ENCODE measurements at places on chromosomes 5 and 9.
A peak's percentile ranks its signal among the peaks of the same experiment; 100 is the strongest.

DNA sequence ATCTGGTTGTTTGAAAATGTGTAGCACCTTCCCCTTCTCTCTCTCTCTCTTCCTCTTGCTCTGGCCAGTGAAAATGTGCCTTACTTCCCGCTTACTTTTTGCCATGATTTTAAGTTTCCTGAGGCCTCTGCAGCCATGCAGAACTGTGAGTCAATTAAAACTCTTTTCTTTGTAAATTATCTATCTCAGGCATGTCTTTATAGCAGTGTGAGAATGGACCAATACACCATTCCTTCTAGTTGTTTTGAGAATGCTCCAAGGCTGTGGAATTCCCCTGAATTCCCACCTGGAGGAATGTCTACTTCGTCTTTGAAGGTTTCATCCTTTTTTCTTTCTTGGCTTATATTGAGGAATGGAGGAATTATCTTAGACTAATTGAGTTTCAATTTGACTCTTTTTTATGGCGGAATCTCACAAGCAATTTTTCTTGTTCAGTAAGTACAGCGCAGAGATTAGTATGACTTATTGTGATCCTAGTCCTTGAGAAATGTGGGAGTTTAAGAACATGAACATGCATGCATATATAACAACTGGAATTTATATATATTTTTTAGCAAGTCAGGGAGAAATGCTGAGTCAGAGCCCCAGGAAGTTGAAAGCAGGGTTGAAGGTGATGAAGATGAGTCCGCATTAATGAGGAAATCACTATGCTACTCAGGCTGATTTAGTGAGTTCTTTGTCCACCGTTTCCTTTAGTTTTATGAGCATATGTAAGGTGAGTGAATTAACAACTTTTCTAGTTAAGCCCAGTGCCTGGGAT is 488.1 kb upstream of the ADAMTS16 start:
- no peak for DNase-seq

DNA sequence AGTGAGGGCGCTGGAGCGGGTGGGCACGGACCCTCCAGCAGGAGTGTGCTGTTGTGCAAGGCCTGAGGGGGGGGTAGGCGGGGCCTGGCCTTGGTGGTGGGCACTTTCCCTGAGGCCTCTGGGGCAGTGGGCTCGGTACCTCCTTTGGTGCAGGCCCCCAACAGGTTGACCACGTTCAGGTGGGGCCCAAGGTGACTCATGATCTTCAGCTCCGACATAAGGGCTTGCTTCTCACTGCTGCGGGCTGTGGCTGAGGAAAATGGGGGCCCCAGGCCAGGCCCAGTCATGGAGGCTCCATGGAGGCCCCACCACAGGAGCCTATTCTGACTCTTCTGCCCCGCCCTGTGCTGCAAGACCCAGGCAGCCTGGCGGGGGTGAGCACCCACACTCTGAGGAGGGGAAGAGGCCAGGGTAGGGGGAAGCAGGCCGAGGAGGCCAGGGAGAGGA is 31.5 kb downstream of the PDGFRB start:
- no peak for DNase-seq

GRCh38 chr9:82167296-82167695 is 178.7 kb downstream of the SPATA31D1 start:
- no peak for DNase-seq

GRCh38 chr9:113511856-113512761 is 48.6 kb downstream of the RGS3 start:
- peak; percentile 77 for DNase-seq

GRCh38 chr9:35028341-35028740 is 38.8 kb downstream of the DNAJB5 start:
- DNase-seq, result no peak

- DNase-seq, result no peak
Measured at GRCh38 chr5:83672646-83673045, 48.0 kb downstream of the HAPLN1 start.

GRCh38 chr9:126504977-126505455 is 108.7 kb upstream of the LMX1B start:
- no peak for DNase-seq

GRCh38 chr5:148834689-148835088 is 8.3 kb downstream of the ADRB2 start:
- no peak for DNase-seq

GRCh38 chr5:73305386-73305785 is 132.4 kb downstream of the TMEM174 start:
- DNase-seq, result peak; percentile 59

GRCh38 chr9:137021979-137022661 is 5.9 kb downstream of the ABCA2 start:
- peak; percentile 78 for DNase-seq

GRCh38 chr9:94139672-94140417 is 55.6 kb downstream of the PTPDC1 start:
- peak; percentile 98 for DNase-seq

DNA sequence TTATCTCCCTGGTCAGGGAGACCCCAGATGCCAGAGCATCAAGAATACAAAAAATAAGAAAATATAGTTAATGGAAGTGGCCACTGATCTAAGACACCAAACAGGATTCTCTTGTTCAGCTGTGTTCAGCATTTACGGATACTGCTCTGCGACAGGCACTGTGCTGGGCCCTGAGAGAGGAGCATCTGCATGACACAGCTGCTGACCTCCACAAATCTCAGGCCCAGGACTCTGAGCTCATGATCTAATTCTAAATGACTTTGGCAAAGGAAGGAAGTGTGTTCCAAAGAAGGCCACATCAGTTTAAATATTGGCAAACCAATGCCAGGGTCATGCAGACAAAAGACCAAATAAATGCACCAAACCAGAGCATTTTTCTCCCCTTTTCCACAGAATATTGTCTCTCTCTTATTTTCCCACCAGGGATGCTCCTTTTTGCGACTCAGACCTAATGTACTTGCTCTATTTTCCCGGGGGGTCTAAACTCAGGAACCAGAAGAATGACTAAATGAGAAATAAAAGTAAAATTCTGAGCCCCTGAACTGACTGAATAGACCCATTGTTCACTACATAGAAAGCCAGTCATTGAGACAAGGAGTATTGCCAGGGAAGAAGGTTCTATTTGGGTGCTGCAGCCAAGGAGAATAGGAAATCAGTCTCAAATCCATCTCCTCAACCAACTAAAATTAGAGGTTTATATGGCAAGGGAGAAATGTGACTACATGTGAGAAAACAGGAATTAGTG is 1.4 kb upstream of the AGGF1 start:
- DNase-seq, result no peak

GRCh38 chr5:42648036-42648435 is 108.6 kb upstream of the CCDC152 start:
- no peak for DNase-seq

- peak; percentile 19 for DNase-seq
Measured at GRCh38 chr5:157608972-157609565, 33.5 kb upstream of the ADAM19 start.

DNA sequence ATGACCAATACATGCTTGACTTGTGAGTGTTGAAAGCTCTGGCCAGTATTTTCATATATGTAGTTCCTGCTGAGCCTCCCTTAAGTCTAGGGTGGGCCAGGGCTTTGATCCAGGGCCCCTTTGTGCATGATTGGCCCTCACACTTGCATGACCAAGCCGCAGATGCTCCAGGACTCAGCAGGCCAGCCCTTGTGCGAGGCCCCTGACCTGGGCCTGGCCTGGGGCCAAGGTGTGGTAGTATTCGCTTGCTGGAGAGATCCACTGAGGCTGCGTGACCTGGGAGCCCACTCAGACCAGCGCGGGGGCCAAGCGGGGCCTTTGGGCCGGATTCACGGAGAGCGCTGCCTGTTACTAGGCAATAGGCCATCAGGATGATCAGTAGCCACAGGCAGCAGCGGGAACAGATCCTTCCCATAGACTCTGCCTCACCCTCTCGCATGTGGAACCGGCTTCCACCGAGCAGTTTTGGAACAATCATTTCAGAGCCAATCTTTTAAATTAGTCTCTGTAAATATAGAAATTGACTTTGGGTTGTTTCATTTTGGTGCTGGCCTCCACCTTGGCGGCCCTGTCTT is 79.0 kb upstream of the PTCH1 start:
- no peak for DNase-seq

DNA sequence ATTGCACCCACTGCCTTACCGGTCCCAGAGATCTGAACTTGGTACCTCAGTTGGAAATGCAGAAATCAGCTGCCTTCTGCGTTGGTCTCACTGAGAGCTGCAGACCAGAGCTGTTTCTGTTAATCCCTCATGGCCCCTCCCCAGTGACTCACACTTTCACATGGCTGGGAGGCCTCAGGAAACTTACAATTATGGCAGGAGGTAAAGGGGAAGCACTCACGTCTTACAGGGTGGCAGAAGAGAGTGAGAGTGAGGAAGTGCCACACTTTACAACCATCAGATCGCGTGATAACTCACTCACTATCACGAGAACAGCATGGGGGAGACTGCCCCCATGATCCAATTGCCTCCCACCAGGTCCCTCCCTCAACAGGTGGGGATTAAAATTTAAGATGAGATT is 648.5 kb downstream of the MTRR start:
- peak; percentile 23 for DNase-seq

DNA sequence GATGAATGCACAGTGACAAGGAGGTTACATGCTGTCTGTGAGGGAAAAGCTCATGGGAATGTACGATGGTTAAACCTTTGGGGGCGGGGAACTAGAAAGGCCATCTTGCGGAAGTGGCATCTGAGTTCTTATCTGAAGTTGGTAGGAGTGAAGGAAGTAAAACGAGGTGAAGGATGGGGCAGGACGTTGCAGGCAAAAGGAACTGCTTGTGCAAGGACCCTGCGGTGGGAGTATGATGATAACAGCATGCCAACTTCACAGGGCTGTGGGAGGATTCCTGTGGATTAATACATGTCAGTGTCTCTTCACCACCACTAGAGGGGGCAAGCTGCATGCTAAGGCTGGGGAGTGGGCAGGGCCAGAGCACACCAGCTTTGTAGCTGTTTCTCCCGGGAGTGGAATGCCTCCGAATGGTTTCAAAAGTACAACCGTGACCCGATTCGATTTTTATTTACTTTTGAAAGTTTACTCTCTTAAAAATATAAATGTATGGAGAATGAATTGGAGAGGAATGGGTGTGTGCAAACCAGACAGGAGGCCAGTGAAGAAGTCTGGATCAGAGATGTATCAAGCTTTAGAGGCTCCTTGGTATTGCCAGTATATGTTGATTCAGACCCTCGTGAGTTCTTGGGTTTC is 62.5 kb downstream of the CYFIP2 start:
- DNase-seq, result peak; percentile 79

DNA sequence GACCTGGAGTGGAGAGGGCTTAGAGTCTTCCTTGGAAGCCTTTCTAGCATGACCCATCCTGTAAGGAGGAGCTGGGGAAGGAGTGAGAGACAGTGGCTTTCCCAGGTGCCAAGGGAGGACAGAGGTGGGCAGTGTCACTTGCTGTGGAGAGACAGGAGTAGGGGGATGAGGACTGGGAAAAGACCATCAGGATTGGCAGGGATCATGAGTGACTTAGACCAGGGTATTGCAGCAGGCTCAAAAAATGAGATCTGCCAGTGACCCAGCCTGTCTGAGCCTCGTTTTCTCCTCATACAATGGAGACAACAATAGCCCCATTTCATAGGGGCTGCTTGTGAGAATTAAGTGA is 2.4 kb downstream of the TMOD1 start:
- DNase-seq, result no peak

GRCh38 chr5:179700401-179700918 is 1.7 kb downstream of the CANX start:
- no peak for DNase-seq

GRCh38 chr5:137401946-137402345 is 97.2 kb downstream of the SPOCK1 start:
- DNase-seq, result no peak

- no peak for DNase-seq
Measured at GRCh38 chr9:33649463-33649862, 125.4 kb downstream of the ANKRD18B start.

DNA sequence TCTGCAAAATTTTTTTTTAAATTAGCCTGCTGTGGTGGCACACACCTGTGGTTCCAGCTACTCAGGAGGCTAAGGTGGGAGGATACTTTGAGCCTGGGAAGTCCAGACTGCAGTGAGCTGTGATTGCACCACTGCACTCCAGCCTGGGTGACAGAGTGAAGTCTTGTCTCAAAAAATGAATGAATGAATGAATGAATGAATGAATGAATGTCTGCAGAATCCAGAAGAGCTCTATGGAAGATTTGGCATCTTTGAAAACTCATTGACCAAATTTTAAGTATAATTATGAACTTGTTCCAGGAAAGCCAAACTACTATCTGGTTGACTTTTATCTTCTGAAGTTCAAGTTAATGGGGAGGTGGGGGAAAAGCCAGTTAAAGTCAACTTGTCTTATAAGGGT is 94.2 kb upstream of the ERBIN start:
- DNase-seq, result no peak

GRCh38 chr5:133072021-133072420 is 20.2 kb downstream of the HSPA4 start:
- DNase-seq, result no peak

DNA sequence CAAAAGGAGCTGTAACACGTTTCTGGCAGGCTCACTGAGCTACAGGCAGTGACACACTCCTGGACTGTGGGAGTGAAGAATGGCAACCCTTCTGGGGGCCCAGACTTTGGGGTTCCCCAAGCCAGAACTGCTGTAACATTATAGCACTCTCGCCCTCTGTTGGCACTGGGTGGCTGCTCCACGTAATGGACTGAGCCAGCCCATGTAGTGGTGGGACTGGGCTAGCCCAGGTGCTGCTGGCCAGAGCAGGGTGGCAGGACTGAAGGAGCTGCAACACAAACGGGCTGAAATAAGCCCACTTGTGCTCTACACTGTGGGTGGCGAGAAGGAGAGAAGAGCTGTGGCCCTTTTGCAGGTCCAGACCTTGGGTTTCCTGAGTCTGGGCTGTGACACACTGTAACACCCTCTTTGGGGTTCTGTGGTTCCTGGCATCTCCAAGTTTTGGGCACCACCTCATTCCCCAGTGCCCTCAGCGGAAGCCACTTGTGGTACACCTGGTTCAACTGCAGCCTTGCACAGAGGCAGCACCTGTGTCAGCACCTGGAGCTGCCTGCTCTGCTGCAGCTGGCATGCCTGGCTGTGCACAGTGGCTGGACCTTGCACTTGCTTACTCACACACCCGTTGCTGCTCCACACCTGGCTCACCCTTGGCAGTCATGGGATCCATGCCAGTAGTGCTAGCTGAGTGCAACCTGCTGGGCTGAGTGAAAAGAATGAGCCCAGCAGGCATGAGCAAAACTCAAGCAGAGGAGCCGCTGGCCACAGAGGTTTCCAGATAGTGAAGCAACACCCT is 95.0 kb upstream of the PRR16 start:
- DNase-seq, result no peak

GRCh38 chr5:157558041-157558595 is 17.5 kb downstream of the ADAM19 start:
- peak; percentile 79 for DNase-seq

DNA sequence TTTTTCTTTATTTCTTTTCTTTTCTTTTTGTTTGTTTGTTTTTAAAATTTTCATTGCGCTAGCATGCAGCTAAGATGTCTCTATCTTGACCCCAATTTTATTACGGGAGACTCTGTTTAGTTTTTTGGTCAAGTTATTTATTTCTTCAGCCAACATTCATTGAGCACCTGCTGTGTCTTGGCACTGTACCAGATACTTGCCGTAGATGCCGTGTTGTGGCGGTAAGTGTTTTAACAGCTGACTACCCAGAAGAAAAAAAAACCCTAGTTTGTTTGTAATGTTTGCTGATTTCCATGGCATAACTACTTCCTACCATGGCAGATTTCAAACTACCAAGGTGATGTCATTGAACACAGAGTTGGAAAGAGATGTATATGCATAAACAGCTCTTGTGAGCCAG is 65.0 kb downstream of the UGCG start:
- DNase-seq, result no peak

GRCh38 chr5:25418319-25418859 is 773.6 kb upstream of the CDH10 start:
- DNase-seq, result no peak

GRCh38 chr5:168400429-168401220 is 85.6 kb upstream of the RARS1 start:
- no peak for DNase-seq

Data from EL (cell line).